Activated naive CD4-positive, alpha-beta T cell treated with anti-CD3 and anti-CD28 coated beads for 36 hours (primary cell): ENCODE measurements at places on chromosomes 12 and 14. TPM values are rescaled to one million over a fixed set of nuclear protein-coding genes. Genes with fewer than 3 reads are reported as not detected.
A peak's percentile ranks its signal among the peaks of the same experiment; 100 is the strongest.

DNA sequence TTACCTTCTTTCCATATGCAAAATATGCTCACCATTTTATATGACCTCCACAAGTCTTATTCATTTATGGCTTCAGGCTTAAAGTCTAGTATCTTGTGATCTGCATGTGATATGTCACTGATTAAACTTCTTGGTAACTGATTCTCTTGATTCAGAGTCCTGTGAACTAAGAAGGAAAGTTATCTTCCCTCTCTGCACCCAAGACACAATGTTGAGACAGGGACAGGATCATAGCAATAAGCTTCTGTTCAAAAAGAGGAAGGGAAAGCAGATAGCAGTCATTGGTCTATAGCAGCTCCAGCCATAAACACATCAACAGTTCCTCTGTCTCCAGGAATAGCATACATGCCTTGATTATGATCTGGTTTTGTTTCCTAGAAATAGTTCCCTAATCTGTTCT is 103.1 kb downstream of the UNC79 start:
- DNase-seq = no peak
- no peak overlapping the region for H3K27ac ChIP-seq
- H3K4me1 ChIP-seq = no peaks in the 10 kb centered on the region
- no peak overlapping the region for H3K4me3 ChIP-seq

DNA sequence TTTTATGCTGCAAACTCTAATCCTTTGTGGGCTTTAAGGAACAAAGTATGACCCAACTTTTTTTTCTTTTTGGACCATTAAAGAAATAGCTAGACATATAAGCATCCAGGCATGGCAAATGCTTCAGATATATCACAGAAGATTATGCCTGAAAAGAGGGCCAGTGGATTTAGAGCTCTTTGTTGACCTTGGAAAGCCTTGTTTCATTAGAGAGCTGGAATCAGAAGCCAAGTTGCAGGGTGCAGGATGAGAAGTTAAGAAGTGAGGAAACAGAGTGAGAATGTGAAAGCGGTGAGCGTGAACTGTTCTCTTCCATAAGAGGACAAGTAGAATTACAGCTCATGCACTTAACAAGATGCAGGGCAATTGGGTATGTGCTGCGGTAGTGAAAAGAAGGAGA is 373.7 kb downstream of the SYT1 start:
- H3K4me3 ChIP-seq = no peak overlapping the region
- no peaks in the 10 kb centered on the region for H3K27me3 ChIP-seq
- H3K4me1 ChIP-seq = no peaks in the 10 kb centered on the region
- DNase-seq = no peak
- no peak overlapping the region for H3K27ac ChIP-seq

GRCh38 chr12:75579552-75579951 is 68.1 kb upstream of the KRR1 start:
- H3K27me3 ChIP-seq = peaks cover 3% of the 10 kb centered on the region
- no peaks in the 10 kb centered on the region for H3K4me1 ChIP-seq
- no peak overlapping the region for H3K4me3 ChIP-seq
- no peak overlapping the region for H3K27ac ChIP-seq
- no peaks in the 10 kb centered on the region for H3K36me3 ChIP-seq

DNA sequence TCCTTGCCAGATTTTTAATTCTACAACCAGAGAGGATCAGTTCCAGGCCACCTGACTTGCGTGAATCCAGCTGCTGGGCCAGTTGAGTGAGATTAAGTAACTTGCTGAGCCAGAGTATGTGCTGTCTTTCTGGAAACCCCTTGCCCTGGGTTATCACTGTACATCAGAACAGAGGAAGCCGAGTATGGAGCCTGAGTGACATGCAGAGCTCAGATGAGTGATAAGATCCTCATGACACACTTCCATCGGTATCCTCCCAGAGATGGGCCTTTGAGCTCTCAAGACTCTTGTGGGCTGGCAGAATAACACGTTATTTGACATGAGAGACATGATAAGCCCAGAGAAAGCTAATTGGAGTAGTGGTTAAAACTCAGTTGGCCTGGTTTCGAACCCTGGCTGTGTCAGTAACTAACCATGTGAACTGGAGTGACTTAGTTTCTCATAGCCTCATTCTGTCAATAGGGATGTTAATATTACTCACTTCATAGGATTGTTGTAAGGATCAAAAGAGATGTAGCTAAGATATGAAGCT is 388.1 kb downstream of the ZFP36L1 start:
- H3K27ac ChIP-seq = peak overlapping the region; percentile 69
- no peaks in the 10 kb centered on the region for H3K36me3 ChIP-seq
- peak; percentile 50 for DNase-seq
- H3K27me3 ChIP-seq = no peaks in the 10 kb centered on the region
- H3K4me1 ChIP-seq = peaks cover 36% of the 10 kb centered on the region

DNA sequence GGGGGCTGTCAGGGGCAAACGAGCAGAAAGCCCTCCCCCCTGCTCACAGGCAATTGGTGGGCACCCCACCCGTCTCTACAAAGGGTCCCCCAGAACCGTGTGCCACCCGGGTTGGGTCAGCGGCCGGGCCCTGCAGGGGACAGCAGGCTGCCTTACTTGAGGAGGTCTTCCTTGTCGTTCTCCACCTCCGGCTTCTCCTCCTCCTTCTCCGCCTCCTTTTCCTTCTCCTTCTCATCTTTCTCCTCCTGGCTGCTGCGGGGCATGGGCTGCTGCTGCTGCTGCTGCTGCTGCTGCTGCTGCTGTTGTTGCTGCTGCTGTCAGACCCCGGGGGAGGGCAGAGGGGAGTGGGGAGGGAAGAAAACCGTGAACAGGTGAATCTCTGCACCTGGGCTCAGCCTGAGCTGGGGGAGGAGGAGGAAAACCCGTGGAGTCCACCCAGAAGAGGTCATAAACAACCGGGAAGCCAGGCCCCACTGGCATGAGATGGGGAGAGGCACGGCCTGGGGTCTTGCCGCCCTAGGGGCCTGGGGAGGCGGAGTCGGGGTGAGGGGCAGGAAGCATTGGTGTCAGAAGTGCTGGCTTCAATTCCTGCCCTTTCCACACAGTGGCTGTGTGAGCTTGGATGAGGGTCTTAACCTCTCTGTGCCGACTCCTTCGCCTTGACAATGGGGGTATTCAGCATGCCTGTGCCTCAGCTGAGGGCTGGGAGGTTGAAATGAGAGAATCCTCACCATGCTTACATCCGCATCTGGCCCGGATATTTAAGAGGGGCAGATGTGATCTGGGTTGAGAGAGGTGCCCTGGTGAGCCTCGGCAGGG is 107.6 kb downstream of the RFLNA start:
- H3K4me1 ChIP-seq = peaks cover 3% of the 10 kb centered on the region
- no peaks in the 10 kb centered on the region for H3K27me3 ChIP-seq
- H3K4me3 ChIP-seq = no peak overlapping the region
- no peak for DNase-seq

The EPYC gene
- not detected for total RNA-seq

The LRRIQ1 gene
- total RNA-seq = not detected

The FOXN3 gene
- total RNA-seq = 65.0 TPM
